ENCODE measurements at places on chromosomes 11 and 22.
A peak's percentile ranks its signal among the peaks of the same experiment; 100 is the strongest.

DNA sequence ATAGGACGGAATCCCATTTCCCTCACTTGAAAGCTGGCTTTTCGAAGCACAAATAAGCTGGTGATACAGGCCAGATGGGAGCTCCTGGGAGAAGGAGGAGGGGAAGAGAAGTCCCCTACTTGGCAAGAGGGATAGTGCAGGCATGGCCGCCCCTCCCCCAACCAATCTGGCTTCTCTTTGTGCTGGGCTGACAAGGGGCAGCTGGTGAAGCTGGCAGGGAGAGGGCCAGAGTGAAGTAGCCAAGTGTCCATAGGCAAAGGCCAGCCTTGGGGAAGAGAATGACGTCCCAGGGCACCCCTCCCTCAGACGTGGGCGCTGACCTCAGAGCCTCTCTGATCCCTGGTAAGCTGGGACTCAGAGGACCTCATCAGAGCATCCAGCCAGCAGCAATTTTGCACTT is 78.7 kb upstream of the GRAMD1B start:
- no peak for DNase-seq

GRCh38 chr11:119892311-119892808 is 163.4 kb upstream of the NECTIN1 start:
- DNase-seq: no peak

GRCh38 chr22:47163856-47164513 is 401.5 kb downstream of the TBC1D22A start:
- no peak for DNase-seq

GRCh38 chr22:44097263-44098020 is 73.3 kb downstream of the PARVB start:
- no peak for DNase-seq

- DNase-seq: no peak
Measured at GRCh38 chr11:131688048-131688693, 317.8 kb downstream of the NTM start.

- no peak for DNase-seq
Measured at GRCh38 chr22:29722151-29722550, 2.3 kb downstream of the CABP7 start.

GRCh38 chr11:79786961-79787360 is 346.1 kb upstream of the TENM4 start:
- no peak for DNase-seq

GRCh38 chr22:29195118-29195963 is 10.4 kb upstream of the EMID1 start:
- no peak for DNase-seq

- no peak for DNase-seq
Measured at GRCh38 chr11:44018127-44018521, 29.7 kb upstream of the ACCSL start.

DNA sequence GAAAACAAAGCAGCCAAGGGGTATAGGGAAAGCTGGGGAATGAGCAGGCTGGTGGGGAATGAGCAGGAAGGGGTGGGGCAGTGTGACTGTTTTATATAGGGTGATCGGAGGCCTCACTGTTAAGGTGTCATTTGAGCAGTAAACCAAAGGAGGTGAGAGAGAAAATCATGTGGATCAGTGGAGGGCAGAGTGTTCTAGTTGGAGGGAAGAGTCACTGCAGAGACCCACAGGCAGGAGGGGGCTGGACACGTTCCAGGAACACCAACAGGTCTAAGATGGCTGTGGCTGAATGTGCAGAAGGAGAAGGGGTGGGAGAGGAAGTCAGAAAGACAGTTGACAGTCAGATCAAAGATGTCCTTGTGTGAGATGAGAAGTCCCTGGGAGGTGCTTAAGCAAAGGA is 103.8 kb downstream of the ENTHD1 start:
- no peak for DNase-seq

DNA sequence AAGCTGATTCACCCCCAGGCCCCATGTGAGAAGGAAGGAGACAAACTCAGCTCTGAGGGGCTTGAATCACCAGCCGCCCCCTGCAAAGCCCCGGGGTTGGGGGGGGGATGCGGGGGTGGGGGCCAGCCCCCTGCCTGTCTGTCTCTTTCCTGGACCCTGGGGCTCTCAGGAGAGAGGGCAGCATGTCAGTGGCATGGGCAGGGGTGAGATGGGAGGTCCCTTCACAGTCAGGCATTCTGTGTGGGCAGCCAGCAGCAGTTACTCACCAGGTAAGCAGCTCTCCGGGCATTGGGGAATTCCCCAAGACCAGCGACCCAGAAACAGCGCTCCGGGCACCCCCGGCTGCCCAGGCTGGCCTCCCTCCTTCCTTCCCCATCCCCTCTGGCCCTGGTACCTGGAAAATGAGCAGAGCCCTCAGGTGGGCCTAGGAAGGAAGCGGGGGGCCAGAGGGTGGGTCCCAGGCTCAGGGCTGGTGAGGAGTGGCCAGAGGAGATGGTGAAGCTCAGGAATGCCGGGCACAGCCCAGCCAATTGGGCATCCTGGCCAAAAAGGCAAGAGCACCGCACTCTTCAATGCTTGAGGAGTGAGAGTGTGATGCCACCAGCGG is 4.2 kb upstream of the LIF start:
- DNase-seq: peak; percentile 29

DNA sequence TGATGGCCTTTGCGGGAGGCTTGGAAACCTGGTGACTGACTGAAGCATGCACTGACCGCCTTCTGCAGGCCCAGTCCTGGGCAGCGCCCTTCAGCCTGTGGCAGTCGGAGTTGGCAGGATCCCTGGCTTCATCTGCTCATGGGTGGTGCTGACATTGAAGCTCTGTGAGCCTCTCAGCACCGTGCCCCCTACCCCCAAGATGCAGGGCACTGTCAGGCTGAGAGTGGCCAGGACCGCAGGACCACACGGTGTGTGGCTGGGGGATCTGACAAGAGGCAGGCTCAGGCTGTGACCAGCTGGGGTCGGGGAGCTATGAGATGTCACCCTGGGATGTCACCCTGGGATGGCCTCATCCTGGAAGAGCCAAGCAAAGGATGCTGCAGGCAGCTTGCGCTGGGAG is 32.7 kb downstream of the TBC1D22A start:
- DNase-seq: no peak

GRCh38 chr22:23220485-23221350 is 40.4 kb downstream of the BCR start:
- no peak for DNase-seq

GRCh38 chr11:117096201-117096991 is 1.8 kb downstream of the SIK3 start:
- DNase-seq: no peak

DNA sequence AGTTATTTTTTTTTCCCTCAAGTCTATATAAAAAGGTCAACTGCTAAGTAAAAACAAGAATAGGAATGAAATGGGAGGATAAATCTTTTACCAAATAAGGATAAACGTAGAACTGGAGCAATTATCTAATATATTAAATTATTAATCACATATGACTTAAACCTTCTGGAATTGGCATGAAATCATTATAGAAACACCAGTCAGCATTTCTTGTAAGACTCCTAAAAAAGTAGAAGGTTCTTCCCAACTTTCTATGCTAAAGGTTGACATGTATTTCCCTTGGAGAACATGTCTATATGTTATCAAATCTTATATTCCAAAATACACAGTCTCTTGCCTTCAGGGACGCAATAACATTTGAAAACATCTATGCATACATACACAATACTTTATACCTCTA is 143.2 kb downstream of the SBF2 start:
- DNase-seq: no peak

- DNase-seq: no peak
Measured at GRCh38 chr11:73225851-73226250, 7.8 kb downstream of the P2RY2 start.

DNA sequence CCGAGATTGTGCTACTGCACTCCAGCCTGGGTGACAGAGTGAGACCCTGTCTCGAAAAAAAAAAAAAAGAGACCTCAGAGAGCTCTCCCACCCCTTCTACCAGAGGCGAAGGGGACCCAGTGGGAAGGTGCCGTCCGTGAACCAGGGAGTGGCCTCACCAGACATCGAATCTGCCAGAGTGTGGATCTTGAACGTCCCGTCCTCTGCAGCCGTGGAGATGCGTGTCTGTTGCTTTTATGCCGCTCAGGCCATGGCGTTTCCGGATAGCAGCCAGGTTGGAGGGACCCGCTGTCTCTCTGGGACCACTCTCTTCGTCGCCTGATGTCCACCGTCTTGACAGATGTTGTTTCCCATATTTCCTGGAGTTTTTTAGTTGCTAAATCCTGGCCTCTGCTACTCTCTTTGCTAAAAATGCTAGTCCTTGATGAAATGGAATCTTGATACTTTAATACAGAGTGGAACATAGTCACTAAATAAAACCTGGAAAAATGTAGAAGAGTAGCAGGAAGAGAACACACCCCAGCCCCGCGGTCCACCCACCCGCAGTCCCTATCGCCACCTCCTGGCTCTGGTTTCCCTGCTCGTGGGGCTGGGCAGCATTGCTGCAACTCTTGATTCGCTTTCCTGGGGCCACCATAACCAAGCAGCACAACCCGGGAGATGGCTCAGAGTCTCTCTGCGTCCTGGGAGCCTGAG is 12.0 kb upstream of the MUC6 start:
- no peak for DNase-seq

DNA sequence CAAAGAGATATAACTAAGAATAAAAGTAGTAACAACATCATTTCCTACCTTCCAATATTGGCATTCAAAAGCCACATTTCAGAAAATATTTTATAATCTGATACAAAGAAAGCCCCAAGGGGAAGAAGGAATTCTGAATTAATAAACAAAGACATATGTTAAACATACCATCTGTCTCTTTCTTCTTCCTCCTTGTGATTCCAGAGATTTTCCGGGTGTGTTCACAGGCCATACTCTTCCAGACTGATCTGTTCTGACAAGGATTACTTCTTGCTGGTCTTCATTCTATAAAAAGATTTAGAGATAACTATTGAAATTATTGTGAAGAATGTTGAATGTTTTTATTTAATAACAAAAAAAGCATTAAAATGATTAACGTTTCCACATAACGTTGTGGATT is 65.0 kb downstream of the CWF19L2 start:
- no peak for DNase-seq

DNA sequence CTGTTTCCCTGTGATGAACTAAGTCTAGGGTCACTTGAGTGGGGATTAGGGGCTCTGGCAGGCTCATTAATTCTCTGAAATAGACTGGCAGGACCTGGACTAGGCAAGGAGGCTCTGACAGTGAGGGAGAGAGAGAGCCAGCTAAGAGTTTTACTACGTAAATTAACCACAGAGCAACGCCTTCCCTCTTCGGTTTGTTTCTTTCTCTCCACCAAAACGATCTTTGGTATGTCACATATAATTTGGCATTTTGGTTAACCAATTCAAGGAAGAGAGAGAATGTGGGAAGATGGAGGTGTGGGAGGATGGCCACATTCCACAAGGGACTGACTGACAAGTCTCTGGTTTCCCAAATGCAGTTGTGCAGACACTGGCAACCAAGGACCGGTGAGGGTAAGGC is 27.9 kb downstream of the ATG16L2 start:
- DNase-seq: no peak

- no peak for DNase-seq
Measured at GRCh38 chr11:2778630-2779498, 79.1 kb upstream of the KCNQ1OT1 start.

GRCh38 chr11:102900346-102900745 is 25.6 kb upstream of the MMP12 start:
- DNase-seq: no peak

GRCh38 chr11:1560002-1560648 is 11.9 kb downstream of the DUSP8 start:
- DNase-seq: no peak

DNA sequence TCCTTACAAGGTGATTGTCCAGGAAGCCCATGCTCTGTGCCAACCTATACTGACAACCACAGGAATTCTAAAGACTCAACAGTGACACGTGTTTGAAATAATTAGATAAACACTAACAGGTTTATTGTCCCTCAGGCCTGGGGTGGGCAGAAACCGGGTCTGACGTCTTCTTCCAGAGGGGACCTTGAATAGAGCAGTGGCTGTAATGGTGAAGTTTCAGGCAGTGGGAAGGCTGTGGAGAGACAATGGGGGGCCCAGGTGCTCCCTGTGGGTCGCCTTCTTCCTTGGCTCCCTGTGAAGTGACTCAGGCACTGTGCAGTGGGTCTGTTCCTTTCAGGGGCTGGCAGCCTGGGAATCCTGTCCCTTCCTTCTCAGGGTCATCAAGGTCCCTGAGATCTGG is 54.6 kb downstream of the OTOG start:
- no peak for DNase-seq

DNA sequence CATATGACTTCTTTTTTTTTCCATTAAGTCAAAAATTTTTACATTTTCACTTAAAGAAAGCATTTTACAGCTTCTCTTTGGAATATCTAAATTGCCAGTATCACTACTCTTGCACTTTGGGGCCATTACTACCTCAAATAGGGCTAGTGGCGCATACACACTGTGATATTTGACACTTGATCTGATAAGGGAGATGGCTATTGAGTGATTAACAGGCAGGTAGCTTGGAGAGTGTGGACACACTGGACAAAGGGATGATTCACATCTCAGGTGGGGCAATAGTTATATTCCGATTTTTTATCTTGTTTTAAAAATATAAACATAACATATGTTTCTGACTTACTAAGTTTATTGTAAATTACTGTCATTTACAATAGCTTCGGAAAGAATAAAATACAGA is 2219.9 kb downstream of the LRRC4C start:
- DNase-seq: no peak

- DNase-seq: no peak
Measured at GRCh38 chr11:113162592-113162962, 151.8 kb upstream of the TTC12 start.

DNA sequence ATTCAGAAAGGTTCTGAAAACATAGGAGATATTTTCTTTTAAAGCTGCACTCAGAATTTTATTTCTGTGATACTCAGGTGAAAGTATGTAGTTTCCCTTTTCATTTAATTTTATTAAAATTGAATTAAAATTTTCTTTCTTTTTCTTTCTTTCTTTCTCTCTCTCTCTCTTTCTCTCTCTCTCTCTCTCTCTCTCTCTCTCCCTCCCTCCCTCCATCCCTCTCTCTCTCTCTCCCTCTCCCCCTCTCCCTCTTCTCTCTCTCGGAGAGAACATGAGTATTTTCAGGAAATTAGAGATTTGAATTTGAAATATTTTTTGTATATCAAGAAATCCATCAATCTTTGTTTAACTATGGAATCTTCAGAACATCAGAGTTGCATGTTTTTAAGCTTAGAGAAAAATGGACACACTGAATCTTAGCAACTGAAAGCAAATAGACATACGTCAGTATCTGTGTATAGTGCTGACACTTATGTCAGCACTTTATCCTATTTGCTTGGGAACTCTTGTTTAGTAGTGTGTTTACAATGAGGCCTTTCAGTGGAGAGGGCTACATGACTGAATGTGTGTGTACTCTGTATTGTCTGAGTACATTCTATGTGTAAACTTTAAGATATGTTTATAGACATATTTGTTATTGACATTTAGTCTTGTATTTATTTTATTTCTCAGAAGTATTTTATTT is 44.5 kb downstream of the PDE3B start:
- DNase-seq: no peak

GRCh38 chr11:55806248-55806647 is 4.9 kb upstream of the OR5L1 start:
- no peak for DNase-seq
